ENCODE measurements at places on chromosomes 11 and 22.

GRCh38 chr11:101128571-101129202 is 926 bp downstream of the PGR start:
- DNase-seq = no peak

- no peak for DNase-seq
Observed at GRCh38 chr11:45659031-45659817, 6.2 kb downstream of the CHST1 start.

- no peak for DNase-seq
Observed at GRCh38 chr11:129192150-129192549, at the start of gene ARHGAP32. Gene ARHGAP32 (minus strand): TSS chr11:129192325. CDS start chr11:129192198, 127 bp downstream.

DNA sequence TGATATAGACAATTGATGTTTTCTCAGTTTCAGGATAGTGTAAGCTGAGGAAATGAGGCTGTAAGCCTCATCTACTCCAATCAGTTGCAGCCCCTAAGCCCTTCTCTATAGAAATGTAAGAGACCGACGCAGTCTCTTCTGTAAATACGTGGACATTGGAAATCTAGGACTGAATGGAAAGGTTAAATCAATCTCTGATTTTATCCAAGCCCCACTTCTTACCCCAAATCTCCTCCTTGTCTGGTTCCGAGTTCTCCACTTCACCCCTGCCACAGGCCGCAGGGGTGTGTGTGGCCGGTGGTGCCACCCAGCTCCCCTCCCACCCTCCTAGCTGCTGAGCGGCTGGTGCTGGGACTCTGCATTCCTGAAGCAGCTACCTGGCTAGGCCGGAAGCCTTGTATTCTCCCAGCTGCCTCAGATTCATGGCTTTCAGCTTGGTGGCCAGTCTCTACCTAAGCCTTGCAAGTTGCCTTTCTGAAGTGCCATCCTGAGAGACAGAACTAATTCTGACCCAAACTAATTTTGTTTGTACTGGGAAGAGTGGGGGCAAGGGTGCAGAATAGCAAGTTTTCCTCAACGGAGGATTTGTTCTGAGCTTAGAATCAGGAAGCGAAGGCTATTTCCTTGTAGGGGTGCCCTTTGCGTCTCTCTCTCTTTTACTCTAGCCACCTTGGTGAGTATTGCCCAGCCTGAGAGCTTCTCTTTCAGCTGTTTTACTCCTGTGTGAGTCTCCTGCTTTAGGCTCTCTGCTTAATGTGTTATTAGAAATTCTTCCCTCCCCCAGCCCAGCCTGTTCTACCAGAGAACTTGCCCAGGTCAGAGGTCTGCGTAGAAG is 749 bp downstream of the VWA5A start:
- no peak for DNase-seq

DNA sequence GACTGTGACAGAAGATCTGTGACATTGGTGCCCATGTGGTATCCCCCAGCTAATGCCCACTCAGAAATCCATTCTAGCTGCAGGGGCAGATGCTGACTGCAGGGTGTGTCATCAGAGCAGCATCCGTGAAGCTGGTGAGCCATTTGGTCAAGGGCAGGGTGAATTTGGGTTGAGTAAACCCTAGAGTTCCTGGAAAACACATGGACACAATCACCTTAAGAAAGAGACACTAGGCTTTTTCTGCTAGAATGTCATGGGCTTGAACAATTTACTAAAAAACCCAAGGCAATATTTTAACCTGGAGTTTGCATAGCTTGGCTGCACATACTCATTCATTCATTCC is 100.0 kb downstream of the ADAMTS15 start:
- DNase-seq = no peak

DNA sequence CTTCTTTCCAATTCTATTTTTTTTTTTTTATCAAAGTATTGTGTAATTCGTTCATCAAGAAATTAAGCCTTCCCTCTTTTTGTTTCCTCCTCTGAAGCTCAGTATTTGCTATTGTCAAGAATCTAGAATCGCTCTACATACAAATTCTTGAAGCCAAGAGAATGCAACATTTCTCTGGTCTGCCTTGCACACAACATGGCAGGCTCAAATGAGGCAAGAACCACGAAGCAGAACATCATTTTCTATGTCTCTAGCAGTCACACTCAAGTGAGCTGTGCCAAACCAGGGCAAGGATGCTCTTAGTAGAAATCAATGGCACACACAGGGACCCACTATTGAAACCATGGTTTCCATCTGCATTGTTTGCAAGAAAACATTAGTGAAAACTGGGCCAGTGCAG is 46.7 kb upstream of the SLC1A2 start:
- no peak for DNase-seq

- DNase-seq = no peak
Observed at GRCh38 chr11:117923275-117923674, 5.9 kb downstream of the TMPRSS13 start.

GRCh38 chr11:78921509-78921908 is 346.8 kb upstream of the NARS2 start:
- DNase-seq = no peak

- DNase-seq = no peak
Observed at GRCh38 chr11:74735365-74735928, 4.2 kb upstream of the CHRDL2 start.

GRCh38 chr22:49077586-49077985 is 750.1 kb downstream of the BRD1 start:
- DNase-seq = no peak

- DNase-seq = no peak
Observed at GRCh38 chr11:48109046-48109666, 107.5 kb upstream of the OR4B1 start.

- no peak for DNase-seq
Observed at GRCh38 chr11:46381819-46382645, 563 bp downstream of the MDK start.

DNA sequence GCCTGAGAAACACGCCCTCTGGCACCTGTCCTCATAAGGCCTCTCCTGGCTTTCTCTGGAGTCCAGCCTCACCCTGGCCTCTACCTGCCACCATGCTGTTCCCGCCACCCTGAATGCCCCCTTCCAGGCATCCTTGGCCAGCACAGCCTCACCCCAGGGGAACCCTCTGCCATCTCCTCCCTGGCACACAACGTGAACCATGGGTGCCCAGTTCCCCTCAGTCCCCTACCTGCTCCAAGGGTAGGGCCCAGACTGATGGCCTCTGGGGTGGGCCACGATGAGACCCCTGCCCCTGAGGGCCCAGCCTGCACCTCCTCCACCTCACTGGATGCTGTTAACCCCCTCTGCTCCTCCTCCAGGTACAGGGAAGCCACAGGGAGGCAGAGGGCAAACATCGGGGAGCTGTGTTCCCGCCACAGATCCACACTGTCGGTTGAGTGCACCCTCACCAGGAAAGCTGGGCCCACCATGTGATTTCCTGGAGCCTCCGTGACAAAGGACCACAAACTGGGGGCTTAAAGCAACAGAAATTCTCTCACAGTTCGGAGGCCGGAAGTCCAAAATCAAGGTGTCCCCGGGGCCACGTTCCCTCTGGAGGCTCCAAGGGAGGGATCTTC is 169.6 kb downstream of the BRD1 start:
- DNase-seq = no peak

DNA sequence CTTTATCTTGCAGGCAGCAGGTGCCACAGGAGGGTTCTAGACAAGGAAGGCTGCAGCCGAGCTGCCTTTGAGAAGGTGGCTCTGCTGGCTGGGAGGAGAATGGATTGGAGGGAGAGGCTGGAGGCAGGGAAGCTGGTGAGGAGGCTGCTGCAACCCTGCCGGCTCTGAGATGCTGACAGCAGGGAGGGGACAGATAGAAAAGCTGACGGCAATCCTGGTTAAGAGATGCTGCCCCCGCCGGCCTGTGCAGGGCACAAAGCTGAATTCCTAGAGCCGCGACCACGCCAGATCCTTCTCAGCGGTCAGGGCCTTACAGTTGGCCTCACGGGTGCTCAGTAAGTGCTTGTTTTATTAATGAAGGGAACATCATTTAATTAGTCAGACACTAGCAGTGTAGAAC is 105.4 kb downstream of the CACNA1I start:
- no peak for DNase-seq

DNA sequence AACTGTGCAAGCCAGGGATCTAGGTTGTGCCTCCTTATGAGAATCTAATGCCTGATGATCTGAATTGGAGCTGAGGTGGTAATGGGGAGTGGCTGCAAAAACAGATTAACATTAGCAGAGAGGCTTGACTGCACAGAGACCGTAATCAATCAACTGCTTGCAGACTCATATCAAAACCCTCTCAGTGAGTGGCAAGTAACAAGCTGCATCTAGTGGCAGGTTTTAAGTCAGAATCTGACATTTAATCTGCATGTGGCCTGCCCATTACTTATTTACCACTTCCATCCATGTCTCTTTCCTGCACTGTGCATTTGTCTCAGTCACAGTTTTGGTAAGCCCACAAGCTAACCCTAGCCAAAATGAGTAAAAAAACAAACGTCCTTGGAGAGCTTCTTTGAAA is 11.2 kb downstream of the C11orf58 start:
- no peak for DNase-seq

GRCh38 chr11:35111161-35112055 is 27.6 kb upstream of the CD44 start:
- DNase-seq = no peak

GRCh38 chr11:86287468-86287796 is 14.6 kb upstream of the HIKESHI start:
- no peak for DNase-seq
